ENCODE measurements at places on chromosomes 13 and 19.
A peak's percentile ranks its signal among the peaks of the same experiment; 100 is the strongest.

GRCh38 chr19:12975221-12975741, 5.9 kb downstream of the DAND5 start:
- DNase-seq = no peak

GRCh38 chr13:25945596-25945995, 106.2 kb downstream of the SHISA2 start:
- DNase-seq = no peak

DNA sequence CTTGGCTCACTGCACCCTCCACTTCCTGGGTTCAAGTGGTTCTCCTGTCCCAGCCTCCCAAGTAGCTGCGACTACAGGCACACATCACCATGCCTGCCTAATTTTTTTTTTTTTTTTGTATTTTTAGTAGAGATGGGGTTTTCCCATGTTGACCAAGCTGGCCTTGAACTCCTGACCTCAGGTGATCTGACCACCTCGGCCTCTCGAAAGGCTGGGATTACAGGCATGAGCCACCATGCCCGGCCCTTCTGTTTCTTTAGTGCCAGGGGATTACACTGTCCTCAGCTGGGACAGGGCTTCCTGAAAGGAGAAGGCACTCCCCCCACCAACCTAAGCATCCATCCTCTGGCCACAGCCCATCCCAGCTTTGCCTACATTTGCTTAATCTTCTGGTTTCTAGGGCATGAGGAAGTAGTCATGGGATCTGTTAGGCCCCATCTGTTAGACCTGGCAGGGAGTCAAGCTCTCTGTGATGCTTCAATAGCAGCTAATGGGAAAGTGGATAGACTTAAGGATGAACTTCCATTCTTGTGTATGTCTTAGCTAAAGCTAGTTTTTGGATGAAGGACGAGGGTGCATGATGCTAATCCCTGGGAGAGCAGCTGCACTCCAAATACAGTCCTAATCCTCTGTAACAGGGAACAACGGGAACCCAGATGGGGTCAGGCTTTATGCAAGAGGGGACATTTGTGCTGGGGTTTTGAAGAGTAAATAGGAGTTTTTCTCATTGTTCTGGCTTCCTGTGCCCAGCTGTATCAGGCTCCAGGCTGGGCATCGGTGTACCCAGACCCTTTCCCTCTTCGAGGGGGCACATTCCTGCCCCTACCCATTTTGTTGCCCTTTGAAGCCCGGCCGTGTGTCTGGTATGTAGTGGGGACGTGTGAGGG, 2.6 kb downstream of the VAV1 start:
- no peak for DNase-seq

GRCh38 chr13:40194224-40194806, 472.1 kb downstream of the FOXO1 start:
- no peak for DNase-seq

- DNase-seq = no peak
Observed at GRCh38 chr13:109957875-109958274, 171.5 kb upstream of the IRS2 start.

DNA sequence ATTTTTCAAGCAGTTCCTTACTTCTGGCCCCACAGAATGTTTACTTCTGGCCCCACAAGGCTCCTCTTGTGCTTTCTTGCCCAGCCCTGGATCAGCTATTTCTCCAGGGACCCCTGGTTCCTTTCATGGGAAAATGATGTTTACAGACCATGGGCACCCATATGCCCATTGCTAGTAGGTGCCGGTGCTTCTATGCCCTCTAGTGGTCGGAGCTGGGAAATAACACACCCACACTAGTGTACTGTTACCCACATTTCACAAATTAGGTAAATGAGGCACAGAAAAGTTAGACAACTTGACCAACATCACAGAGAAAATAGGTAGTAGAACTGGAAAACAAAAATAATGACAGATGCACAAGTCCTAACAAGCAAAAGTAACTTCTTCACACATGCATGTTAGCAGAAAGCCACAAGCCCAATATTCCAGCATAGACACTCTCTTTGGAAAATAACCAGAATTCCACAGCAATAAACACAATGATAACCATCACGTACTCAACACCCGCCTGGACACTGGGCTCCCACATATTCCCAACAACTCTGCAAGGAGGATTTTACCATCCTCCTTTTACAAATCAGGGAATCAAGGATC, 1.3 kb upstream of the CEACAM6 start:
- DNase-seq = peak; percentile 53

DNA sequence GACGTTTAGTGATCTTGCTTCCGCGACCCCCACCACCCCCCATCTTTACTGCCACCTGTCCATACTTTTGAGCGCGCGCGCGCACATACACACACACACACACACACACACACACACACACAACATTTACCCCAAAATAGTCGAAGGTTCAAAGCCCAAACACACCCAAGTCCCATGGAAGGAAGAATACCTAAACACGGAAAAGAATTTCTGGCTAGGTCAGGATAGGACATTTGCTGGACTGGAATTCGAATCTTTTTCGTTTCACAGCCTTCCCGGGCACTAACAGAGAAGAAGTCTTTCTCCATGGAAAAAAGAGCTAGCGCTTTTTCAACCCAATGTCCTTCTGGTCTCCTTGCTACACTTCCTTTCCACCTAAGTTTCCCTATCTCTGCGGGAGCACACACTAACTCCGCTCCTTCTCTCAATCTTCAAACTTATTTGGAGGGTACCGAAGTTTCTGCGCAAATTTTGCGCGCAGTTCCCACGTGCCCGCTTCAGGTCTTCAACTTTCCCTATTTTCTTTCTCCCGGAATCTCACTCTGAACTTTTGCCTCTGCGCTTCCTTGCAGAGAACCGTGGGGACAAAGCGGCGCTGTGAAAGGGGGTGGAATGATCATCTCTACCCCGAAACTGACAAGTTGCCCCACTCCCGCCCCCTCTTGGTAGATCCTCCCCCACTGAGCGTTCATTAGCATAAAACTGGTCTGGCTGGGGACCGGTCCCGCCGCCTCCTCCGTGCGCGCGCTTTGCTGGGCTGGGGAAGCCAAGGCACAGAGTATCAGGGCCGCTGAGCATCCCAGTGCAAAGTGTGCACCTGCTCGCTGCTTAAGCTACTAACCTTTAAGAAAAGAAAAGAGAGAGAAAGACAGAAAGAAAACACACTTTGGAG, 2.7 kb downstream of the DACH1 start:
- no peak for DNase-seq

GRCh38 chr13:29943686-29944085, 93.3 kb upstream of the UBL3 start:
- no peak for DNase-seq
